Stimulated activated CD4-positive, alpha-beta T cell treated with anti-CD3 and anti-CD28 coated beads, Interleukin-2, amount 100 ng/mL, for 48 hours (primary cell): ENCODE measurements at places on chromosomes 3 and 15.

GRCh38 chr3:120177151-120177550, 82.9 kb upstream of the GSK3B start:
- DNase-seq, result no peak

GRCh38 chr3:189724356-189724755, 93.2 kb downstream of the TP63 start:
- DNase-seq, result no peak

DNA sequence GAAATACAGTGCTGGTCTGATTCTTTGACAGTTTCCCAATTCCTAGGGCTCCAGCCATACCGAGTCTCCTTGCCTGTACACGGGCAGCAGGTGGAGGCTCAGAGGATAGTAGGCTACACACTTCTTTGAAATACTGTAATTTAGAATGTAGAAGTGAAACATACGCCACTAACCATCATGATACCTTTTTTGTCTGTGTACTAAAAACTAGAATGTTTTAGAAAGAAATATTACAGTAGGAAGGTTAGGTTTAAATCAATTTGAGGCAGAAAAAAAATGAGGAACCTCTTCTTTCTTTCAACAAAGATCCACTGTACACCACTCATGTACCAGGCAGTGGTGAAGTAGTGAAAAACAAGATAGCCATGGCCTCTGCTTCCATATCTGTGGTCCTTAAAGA, 354.7 kb downstream of the MCTP2 start:
- no peak for DNase-seq

- no peak for DNase-seq
Measured at GRCh38 chr3:113825090-113825489, 13.5 kb upstream of the GRAMD1C start.

GRCh38 chr3:46324036-46324435, 29.9 kb upstream of the CCR2 start:
- DNase-seq, result no peak

DNA sequence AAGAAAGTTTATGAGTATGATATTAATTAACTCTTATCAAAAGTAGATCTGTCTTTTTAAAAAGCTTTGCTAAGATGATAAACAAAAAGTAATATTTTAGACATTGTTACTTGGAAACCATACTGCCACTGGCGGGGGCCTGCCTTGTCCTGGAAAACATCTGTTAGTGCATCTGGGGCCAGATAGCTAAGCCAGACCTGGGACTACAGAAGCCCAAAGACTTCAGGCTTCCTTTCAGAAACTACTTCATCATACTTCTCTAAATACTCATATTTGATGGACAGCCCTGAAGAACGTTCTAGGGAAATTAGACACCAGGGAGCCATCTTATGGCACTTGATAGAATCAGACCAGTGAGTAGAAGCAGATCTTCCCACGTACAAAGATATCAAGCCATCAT, 795.4 kb upstream of the SEMA6D start:
- no peak for DNase-seq

- DNase-seq, result no peak
Measured at GRCh38 chr3:53518495-53518981, 24.1 kb downstream of the CACNA1D start.

- no peak for DNase-seq
Measured at GRCh38 chr15:44654858-44655257, 8.6 kb downstream of the SPG11 start.

- no peak for DNase-seq
Measured at GRCh38 chr15:72866866-72867616, 83.5 kb upstream of the ADPGK start.

GRCh38 chr15:80414546-80415357, 10.6 kb downstream of the ARNT2 start:
- no peak for DNase-seq

DNA sequence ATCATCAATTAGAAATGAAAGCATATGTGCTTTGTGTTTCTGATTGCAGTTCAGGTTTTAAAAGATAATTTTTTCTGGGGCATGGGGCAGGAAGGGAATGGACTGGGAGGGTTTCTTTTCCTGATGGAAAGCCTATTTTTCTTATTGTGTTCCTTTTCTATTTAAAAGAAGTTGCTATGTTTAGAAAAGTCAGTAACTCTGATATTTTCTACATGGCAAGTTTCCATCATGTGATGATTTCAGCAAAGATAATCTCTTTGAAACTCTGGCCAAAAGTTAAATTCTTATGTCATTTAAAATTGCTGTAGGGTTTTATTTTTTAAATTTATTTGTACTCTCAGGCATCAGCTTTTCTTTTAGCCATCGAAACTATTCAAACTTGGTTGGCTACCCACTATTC, 601.2 kb downstream of the FOXP1 start:
- DNase-seq, result no peak

DNA sequence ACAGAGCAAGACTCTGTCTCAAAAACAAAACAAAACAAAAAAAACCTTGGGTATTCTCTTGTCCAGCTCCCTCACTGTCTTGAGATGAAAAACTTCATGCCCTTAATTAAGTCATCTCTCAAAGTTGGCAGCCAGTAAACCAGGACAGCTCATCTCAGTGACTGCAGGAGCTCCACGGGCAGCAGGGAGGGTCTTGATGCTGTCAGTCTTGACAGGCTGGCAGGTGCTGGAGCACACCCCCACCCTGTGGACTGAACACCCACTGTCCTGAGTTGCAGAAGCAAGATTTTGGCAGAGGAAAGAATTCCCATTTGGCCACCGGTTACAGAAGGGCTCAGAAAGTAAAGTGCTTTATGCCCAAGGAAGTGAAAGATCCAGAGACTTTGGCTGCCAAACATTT, 8.0 kb downstream of the DNAJA4 start:
- DNase-seq, result no peak

DNA sequence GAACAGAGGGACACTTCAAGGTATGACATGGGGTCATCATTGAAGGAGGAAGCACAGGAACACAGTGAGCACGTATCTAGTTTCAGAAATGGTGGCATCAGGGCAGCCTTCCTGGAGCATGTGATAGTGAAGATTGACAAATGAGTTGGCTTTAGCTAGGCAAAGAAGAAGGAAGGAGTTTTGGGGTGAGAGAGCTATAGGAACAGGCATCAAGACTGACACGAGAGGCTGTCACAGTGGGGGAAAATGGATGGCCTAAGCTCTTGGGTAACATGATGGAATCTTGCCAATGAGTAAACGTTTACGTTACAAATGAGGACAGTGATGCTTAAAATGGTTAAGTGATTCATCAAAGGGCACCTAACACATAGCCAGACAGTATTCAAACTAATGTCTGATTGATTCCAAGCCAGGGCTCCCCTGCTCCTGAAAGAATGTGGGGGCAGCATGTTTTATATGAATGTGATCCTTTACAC, 23.1 kb upstream of the GPR171 start:
- DNase-seq, result no peak

- DNase-seq, result no peak
Measured at GRCh38 chr15:45392584-45392855, 14.2 kb upstream of the GATM start.

GRCh38 chr3:43394041-43394554, 107.8 kb downstream of the SNRK start:
- no peak for DNase-seq

DNA sequence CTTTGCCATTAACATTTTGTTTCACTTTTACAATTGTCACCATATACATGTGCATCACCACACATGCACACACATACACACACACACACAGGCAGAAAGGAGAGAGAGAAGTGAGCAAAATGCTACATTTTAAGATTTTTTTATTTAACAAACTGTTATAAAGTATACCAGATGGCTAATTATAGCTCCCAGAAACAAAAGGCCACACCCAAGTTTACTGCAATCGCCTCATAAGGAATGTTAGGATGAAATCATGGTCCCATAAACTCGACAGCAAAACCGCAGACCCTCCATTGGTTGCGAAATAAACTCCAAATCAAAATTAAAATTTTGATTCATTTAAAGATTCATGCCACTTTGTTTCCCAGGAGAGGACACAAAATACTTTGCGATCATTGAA, 16.1 kb upstream of the C15orf61 start:
- no peak for DNase-seq

DNA sequence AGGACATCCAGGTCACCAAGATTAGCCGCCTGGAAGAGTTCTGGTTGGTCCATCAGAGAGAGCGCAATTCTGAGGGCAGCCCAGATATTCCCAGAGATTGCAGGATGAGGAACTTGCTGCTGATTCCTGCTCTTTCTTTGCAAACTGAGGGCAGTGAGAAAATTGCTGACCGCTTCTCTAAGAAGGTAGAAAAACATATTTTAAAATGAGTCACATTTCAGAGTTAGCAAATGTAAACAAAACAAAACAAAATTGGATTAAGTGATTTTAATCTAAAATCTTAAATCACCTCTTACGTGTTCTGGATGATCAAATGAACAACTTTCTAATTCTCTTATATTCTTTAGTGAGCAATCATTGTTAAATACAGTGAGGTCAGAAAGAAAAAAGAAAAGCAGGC, 149.0 kb downstream of the USP13 start:
- DNase-seq, result no peak
